Hair follicle dermal papilla cell (primary cell): ENCODE measurements at places on chromosomes 13 and 19. TPM values are rescaled to one million over a fixed set of nuclear protein-coding genes. Genes with fewer than 3 reads are reported as not detected.

The CPAMD8 gene
- 0.97 and 1.1 TPM in 2 replicates for total RNA-seq

The UBE2L5 gene
- 0.85 TPM in 1 of 2 replicates, not detected in the other for total RNA-seq

The ZNF799 gene
- 3.4 and 3.6 TPM in 2 replicates for total RNA-seq

The LGALS14 gene
- total RNA-seq: not detected in 2 replicates

The CYP2S1 gene
- total RNA-seq: not detected in 2 replicates

The EHD2 gene
- total RNA-seq: 230 and 251 TPM in 2 replicates

The EXOSC5 gene
- 6.8 and 7.4 TPM in 2 replicates for total RNA-seq

The ATP5F1D gene
- 10.5 and 14.0 TPM in 2 replicates for total RNA-seq

The ZNF709 gene
- 2.6 and 3.7 TPM in 2 replicates for total RNA-seq

The SOX1 gene
- not detected in 2 replicates for total RNA-seq

The HIF3A gene
- 0.12 and 1.8 TPM in 2 replicates for total RNA-seq

The NTN5 gene
- total RNA-seq: 0.32 TPM in 1 of 2 replicates, not detected in the other
